A172 (cell line): ENCODE measurements at places on chromosomes 1 and 21. TPM values are rescaled to one million over a fixed set of nuclear protein-coding genes. Genes with fewer than 3 reads are reported as not detected.

The LRRC8D gene
- total RNA-seq, result 9.8 and 17.5 TPM in 2 replicates

DNA sequence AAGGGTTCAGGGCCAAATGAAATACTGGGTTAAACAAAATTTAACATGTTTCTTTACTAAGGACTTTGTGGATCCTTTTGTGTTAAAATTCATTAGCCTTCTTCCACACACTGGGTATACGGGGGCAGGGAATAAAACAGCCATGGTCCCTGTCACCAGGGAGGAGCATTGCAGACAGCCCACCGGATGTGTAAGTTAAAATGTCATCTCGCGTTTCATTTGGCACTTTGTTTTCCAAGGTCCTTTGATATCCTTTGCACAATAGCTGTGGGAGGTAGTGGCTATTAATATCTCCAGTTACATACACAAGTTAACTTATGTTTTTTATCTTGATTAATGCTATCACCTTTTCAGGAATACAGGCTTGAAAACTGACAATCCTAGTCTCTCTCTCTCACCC lies 172.7 kb downstream of the BARHL2 start:
- no peak for DNase-seq

DNA sequence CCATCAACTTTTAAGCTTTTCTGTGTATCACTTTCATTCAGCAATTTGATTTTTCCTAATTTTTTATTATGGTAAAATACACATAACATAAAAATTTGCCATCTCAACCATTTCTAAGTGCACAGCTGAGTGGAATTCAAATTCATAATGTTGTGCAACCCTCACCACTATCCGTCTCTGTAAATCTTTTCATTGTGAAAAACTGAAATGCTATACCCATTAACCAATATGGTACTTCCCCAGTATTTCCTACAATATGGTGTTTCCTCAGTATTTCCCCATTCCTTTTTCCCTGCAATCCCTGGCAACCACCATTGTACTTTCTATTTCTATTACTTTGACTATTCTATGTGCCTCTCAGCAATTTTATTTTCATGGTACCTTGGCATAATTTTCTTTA lies 6.8 kb downstream of the STPG1 start:
- DNase-seq, result no peak

DNA sequence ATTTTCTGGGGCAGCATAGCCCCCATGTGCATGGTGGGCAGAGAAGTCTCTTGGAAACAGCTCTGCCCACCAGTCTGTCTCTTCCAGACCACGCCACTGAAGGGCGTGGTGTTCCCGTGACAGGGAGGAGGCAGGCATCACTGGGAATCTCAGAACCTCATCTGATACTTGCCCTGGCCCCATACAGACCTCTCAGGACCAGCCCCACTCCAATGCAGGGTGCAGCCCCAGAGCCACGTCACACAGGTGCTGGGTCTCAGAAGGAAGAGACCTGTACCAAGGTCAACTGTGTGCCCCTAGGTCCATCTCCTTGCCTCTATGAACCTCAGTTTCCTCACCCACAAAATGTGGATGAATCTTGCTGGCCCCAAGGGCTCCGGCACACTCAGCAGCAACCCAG lies 7.3 kb downstream of the RAP1GAP start:
- DNase-seq, result no peak

GRCh38 chr1:61474269-61474817 lies 250.6 kb downstream of the TM2D1 start:
- no peak for DNase-seq

GRCh38 chr1:117821774-117822482 lies 107.5 kb downstream of the GDAP2 start:
- DNase-seq, result peak; percentile 94

GRCh38 chr1:115543247-115543646 lies 98.5 kb upstream of the VANGL1 start:
- DNase-seq, result no peak

- no peak for DNase-seq
Observed at GRCh38 chr21:26147535-26147934, 23.0 kb downstream of the APP start.

DNA sequence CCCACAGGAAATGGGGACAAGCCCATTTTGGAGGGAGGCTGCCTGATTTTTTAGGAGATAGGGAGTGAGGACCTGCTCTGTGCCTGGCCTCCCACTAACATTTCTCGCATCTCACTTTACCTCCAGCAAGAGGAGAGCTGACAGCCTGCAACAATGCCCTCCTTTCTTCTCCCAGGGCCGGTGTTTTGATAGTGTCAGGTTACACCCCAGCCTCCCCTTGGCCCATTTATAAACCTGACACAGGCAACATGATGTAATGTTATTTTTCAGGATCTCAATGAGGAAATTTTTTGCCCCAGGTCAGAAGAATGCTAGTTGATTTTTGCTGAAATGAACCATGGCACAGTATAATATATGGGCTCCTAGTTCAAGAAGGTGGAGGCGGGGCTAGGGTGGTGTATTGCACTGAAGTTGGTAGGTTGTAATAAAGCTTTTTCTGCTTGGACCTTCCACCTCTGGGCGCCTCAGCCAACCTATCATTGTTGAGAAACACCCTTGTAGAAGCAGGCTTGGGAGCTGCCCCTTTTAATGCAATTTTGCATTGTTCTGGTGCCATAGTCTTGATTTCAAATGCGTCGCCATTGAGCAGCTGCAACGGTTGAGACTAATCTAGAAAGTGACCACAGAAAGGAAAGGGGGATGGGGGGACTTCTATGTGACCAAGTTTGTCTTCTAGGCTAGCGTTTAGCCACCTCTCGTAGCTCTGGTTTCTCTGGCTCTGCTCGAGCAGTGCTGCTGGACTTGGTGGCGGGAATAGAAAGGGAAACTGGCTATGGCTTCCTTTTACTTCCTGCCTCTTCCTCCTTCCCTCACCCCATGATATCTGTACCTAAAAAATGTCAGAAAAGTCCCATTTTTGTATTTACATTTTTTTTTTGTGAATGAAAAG lies 53.0 kb downstream of the PBX1 start:
- peak; percentile 89 for DNase-seq

GRCh38 chr1:37052120-37052519 lies 17.8 kb upstream of the GRIK3 start:
- peak; percentile 1 for DNase-seq

GRCh38 chr1:8004113-8004802 lies 21.9 kb downstream of the ERRFI1 start:
- DNase-seq, result no peak

- DNase-seq, result no peak
Observed at GRCh38 chr21:40128891-40129290, 261.7 kb downstream of the PCP4 start.

DNA sequence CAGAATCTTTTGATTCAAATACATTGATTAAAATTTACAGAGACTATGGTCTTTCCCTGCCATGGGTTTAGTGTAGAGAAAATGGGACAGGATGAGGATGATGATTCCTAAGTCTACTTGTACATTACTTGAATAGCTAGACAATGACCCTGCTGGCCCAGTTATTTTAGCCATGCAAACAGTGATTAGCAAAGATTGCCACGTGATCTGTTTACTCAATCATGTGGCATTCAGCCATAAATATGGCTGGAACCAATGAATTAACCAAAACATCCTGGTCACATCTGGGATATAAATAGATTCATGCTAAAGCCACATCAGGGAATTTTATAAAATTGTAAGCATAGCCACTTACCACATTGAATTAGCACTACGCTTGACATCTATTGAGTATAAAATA lies 167.3 kb downstream of the PBX1 start:
- no peak for DNase-seq

- DNase-seq, result no peak
Observed at GRCh38 chr21:27061770-27062169, 94.9 kb upstream of the ADAMTS5 start.
